Activated CD4-positive, CD25-positive, alpha-beta regulatory T cell treated with anti-CD3 and anti-CD28 coated beads, Interleukin-2, amount 50 U/mL, for 24 hours (primary cell): ENCODE measurements at places on chromosomes 1 and 21.

DNA sequence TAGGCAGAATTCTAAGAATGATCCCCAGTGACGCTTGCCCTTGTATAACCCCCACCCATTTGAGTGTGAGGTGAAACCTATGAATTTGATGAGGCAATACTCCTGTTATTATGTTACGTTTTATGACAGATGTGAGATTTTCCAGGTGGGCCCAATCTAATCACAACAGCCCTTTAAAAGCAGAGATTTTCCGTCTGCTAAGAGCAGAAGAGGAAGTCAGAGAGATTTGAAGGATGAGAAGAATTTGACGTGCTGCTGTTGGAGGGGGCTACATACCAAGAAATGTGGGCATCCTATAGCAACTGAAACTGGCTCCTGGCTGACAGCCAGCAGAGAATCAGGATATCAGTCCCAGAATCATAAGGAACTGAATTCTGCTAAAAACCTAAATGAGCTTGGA, 2.4 kb upstream of the SLC19A2 start:
- no peak for ATAC-seq

DNA sequence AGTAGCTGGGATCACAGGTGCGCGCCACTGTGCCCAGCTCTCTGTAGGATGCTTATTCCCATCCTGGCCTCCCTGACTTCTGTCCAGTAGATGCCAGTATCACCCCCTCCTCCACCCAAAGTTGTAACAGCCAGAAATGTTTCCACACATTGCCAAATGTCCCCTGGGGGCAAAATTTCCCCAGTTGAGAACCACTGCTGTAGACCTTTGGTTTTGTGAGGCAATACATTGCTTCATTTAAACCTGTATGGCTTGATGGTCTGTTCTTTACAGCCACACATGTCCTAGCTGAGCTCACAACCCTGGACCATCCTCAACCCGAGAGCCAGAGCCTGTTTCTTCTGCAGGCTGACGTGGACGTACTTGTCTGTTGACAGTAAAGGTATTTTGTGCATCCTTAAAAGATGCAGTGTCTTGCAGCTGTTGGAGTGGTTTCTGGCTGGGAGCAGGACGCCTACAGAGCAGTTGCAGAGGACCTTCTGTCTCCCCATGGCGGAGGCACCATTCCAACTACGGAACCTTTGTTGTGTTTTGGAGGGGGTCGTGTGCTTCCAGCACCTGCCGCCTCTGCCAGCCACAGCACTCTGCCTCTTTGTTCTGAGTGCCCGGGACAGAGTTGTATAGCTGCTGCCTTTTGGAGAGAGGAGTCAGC, 26.6 kb downstream of the DOP1B start:
- ATAC-seq: no peak

GRCh38 chr1:59355361-59355760, 58.5 kb downstream of the FGGY start:
- peak; percentile 48 for ATAC-seq

- ATAC-seq: no peak
Observed at GRCh38 chr1:226915672-226915995, 24.5 kb upstream of the COQ8A start.

DNA sequence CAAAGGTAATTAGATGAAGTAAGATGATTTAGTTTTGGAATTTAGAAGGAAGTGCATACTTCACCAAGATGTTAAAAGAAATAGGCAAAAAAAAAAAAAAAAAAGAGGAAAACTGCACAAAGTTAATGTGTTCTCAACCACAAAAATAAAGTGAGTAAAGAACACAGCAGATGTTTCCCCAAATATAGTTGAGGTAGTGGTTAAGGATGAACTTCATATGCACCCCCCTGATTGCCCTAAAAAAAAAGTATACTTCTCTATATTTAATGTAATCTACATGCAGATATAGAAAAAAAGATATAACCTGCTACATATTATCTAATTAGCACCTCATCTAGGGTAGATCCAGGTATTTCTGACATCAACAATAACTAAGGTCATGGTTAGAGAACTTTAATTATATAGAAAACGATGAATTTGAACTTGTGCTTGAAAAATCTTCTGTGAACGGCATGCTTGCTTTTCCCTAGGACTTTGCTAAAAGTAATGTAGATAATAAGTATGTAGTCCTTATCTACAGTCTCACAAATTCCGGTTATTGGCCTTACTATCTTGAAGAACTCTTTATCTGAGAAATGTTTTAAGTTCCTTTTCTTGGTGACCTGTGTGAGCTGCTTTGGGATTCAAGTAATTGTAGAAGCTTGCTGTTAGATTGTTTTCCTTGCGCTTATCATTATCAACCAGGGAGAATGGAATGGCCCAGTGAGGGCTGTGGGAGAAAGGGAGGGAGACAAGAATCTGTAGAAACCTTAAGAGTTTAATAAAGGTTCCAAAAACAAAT, 70.1 kb upstream of the LRRC7 start:
- no peak for ATAC-seq

DNA sequence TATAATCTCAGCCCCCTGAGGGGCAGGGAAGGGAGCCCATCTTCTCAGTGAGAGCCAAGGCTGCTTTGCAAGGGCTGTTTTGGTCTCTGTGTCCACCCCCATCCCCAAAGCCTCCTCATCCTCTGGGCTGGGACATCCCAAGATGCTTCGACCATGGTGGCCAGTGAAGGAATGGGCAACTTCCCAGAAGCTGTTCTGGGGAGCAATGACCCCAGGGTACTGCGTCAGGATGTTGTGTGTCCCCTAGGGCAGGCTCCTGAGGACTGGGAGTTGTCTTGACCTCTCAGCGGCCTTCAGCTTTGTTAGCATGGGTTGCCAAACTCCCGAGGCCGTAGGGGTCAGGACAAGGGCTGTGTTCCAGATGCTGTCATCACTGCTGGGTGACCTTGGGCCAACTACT, 238.4 kb upstream of the POU3F1 start:
- no peak for ATAC-seq

- no peak for ATAC-seq
Observed at GRCh38 chr1:36879613-36880012, 154.7 kb downstream of the GRIK3 start.

DNA sequence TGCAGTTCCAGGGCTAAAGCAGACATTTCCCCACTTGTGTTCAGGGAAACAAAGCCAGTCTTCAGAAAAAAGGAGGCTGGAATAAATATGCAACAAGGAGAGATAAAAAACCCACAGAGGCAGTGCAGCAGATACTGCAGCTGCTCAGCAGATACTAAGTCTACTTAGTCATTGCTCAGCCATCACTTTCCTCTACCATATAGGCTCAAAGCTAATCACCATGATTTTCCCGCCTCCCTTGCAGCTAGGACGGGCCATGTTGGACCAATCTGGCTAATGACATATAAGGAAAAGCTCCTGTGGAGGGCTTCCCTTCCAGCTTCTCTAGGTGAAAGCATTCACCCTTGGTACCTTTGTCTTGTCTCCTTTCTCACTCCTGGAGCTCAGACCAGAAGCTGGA, 10.0 kb upstream of the EFHD2 start:
- no peak for ATAC-seq

DNA sequence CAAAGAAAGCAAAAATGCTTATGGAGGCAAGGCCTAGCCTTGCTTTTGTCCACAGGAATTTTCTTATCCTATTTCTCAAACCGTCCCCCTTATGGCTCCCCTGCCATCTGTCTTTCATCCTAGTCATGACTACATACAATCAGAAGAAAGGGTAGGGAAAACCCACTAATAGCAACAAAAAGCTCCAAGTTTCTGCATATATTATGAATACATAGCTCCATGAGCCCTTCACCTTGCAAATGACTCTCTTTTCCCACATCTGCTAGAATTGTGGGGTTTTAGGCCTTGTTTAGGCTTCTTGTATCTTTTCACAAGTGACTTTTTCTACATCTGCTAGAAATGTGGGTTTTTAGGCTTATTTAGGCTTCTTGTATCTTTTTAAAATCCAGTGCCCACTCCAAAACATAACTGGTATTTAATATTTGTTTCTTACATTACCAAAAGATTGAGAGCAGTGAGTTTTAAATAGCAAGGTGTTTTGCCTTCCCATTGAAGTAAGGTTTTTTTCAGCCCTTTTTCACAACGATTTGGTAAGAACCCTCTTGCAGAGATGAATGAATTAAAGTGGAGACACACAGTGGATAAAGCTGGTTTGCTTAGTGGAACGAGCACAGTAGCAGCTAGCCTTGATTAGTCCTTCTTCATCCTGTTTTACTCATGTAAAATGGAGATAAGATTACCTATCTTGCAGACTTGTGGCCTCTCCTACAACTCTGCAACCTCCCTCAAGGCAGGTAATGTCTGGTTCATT, 4.4 kb downstream of the GADD45A start:
- no peak for ATAC-seq

- no peak for ATAC-seq
Observed at GRCh38 chr1:34188418-34188817, 11.7 kb downstream of the C1orf94 start.

DNA sequence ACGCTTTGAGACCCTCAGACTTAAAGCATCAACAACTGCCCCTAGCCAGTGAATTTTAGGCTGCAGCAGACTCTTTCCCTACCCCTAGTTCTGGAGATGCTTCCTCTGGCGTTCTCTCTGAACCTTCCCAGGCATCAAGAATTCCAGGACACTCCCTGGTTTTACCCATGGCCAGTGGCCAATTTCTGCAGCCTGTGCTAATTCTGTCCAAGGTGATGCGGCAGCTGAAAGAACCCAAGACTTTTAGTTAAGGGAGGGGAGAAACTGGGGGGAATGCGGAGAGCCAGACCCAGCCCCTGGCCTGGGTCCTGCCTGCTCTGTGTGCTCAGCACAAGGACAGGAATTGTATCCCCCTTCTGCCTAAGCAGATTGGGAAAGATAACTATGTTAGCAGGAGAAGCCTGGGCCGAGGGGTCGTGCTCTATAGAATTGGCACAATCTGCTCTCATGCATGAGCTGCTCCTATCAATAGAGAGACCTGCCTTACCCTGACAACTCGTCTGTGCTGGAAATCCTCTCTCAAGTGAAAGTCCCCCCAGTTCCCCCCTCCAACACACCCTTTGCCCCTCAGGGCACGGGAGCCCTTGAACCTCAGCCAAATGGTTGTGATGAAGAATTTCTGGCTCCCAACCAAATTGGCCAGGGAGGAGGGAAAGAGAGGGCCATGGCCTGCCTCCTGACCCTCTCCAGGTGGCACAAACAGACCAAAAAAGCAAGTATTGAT, 5.4 kb upstream of the GJA8 start:
- ATAC-seq: no peak

- ATAC-seq: no peak
Observed at GRCh38 chr1:43348343-43348808, 10.4 kb upstream of the CDC20 start.

DNA sequence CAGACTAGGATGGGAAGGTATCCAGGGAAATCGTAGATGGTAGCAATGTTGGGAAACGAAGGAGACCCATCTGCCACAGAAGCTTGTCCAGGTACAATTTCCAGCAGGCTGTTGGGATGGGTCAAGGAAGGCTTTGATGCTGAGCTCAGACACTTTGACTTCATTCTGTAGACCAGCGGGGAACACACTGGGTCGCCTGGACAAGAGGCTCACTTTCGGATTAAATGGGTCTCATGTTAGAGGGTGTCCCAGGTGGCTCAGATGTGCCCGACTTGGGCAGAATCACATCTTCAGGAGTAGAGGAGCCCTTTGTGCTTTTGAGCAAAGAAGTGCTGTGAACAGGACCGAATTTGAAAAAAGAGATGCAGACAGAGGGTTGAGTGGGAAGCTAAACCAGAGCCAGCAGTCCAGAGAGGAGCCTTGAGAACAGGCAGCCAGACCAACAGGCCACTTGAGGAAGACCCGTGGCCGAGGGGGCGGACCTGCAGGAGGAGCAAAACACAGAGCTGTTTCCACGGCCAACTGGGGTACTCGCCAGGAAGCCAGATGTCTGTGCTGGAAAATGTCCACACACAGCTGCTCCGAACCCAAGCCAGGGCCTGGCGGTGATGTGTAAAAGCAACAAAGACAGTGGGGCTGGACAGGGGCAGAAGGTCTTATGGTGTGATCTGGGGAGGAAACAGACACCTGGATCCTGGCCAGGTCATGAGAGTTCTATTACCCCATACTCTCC, 146.9 kb downstream of the AJAP1 start:
- ATAC-seq: no peak

- no peak for ATAC-seq
Observed at GRCh38 chr1:145917595-145917994, 922 bp downstream of the PEX11B start.

DNA sequence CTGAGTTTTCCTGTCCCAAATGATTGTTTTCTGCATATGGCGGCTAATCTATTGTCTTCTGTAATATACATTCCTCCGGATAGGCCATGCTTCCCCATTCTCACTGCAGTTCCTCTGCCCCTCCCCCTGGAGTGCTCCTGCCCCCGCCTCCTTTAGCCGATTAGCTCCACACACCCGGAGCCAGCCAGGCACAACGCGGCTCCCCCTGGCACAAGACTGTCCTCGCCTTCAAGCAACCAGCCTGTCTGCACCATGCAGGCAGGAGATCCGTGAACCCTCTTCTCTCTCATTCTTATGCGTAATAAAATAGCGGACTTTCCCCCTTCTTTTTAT, 18.0 kb downstream of the SERTAD4 start:
- no peak for ATAC-seq

GRCh38 chr1:239879321-239880170, 212.1 kb upstream of the FMN2 start:
- ATAC-seq: no peak

DNA sequence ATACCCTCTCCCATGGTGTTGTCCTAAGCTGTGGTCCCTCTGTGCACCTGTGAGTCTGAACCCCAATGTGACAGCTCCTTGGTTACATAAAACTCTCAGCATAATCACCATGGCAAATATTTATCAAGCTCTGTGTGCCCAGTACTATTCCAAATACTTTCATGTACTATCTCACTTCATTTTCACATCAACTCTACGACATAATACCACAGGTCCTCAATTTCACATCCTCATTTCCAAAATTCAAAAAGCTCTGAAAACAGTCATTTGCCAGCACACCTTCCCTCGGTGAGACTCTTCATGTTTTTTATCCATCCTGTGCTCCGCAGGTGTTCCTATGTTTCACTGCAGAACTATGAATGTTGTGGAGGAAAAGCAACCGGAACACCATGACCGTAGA, 12.4 kb upstream of the CREG1 start:
- no peak for ATAC-seq

- no peak for ATAC-seq
Observed at GRCh38 chr1:107315652-107316051, 174.8 kb downstream of the NTNG1 start.

- no peak for ATAC-seq
Observed at GRCh38 chr1:205382561-205382960, 25.8 kb upstream of the KLHDC8A start.

- ATAC-seq: no peak
Observed at GRCh38 chr1:83910461-83910860, 88.5 kb downstream of the TTLL7 start.

DNA sequence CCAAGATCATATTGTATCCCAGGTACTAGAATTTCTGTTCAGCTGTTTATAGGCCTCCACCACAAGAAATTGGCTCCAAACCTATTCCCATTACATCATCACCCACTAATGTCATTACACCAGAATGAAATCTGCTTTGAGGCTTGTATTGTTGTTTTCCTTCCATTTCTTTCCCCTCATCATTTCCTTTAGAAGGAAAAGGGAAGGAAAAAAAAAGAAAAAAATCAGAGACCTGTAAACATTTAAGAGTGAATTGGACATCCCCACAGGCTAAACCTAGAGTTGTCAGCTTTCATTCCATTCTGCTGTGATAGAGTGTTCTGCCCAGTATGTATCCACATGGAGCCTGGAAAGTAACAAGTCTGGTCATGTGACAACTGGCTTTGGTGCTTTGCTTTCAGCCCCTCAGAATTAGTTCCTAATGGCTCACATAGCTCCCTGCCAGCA, 44.6 kb downstream of the NFYC start:
- no peak for ATAC-seq
